ENCODE measurements at places on chromosomes 1 and 21.
A peak's percentile ranks its signal among the peaks of the same experiment; 100 is the strongest.

GRCh38 chr1:226813671-226814591, 56.5 kb upstream of the PSEN2 start:
- no peak for DNase-seq

DNA sequence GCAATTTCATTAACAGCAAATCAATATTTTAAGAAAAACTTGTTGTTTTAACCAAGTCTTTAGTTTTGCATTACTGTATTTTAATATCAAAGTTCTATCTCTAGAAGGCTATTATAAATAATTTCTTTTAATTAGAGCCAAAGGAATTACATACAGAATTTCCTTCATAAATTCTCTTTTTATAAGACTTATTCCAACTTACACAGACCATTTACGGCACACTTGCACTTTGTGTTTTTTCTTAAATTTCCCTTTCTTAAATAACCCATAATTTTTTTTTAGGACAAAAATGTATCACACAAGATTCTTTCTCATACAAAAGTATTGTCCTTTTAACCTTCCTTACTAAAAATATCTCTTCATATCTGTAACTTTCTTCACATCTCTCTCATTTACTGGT, 458.5 kb upstream of the CHRM3 start:
- DNase-seq, result no peak

GRCh38 chr1:66168948-66169671, 364.8 kb upstream of the SGIP1 start:
- DNase-seq, result no peak

GRCh38 chr1:82392946-82393345, 592.2 kb downstream of the ADGRL2 start:
- DNase-seq, result no peak

DNA sequence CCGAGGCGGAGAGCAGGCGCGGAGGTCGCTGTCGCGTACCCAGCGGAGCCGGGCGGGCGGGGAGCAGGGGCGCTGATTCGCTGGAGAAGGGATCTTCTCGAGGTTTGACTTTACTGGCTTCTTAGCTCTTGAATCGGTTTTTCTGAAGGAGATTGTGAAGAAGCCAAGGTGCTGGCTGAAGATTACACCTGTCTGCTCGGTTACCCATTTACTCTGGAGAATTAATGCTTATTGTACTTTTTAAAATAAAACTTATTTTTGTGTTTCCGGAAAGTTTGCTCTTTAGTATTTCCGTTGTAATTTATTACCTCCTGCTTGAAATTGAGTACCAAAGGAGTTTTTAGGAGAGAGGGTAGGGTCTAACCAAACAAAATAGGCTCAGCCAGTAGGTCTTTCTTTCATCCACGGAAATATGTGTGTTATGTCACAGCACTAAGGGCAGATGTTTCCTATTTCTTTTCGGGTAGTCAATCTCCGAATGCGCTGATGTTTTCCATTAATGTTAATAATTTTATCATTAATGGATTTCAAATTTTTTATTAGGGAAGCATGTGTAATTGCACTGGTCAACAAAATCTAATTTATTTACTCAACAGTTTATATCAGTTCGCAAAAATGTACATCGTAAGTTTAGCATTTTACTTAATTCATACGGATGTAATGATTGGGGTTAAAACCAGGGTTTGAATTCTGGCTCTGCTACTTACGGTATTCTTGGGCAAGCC, 510 bp upstream of the GNG5 start:
- DNase-seq, result no peak

- DNase-seq, result no peak
Observed at GRCh38 chr1:2556678-2557481, 709 bp downstream of the TNFRSF14 start.

- peak; percentile 65 for DNase-seq
Observed at GRCh38 chr1:87506147-87506546, 177.5 kb downstream of the LMO4 start.

DNA sequence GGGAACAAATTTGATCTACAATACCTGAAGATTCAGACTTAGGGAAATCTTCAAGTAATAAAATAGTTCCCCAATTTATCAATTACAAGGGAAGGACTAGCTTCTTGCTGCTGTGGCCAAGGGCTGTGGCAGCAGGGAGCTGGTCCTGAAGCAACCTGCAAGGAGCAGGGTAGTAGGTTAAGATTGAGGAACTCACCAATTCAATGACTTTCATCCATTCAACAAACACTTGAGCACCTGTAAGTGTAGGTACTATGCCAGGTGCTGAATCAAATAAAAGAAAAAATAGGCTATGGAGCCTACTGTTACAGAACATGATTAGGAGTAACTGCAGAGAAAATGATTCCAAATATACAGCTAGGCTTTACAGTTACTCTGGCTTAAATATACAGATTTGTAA, 64.2 kb upstream of the RBM34 start:
- DNase-seq, result no peak

- DNase-seq, result peak; percentile 63
Observed at GRCh38 chr1:238485912-238486209, 595.1 kb upstream of the ZP4 start.

GRCh38 chr1:28526886-28527285, 21.0 kb downstream of the RCC1 start:
- peak; percentile 86 for DNase-seq

DNA sequence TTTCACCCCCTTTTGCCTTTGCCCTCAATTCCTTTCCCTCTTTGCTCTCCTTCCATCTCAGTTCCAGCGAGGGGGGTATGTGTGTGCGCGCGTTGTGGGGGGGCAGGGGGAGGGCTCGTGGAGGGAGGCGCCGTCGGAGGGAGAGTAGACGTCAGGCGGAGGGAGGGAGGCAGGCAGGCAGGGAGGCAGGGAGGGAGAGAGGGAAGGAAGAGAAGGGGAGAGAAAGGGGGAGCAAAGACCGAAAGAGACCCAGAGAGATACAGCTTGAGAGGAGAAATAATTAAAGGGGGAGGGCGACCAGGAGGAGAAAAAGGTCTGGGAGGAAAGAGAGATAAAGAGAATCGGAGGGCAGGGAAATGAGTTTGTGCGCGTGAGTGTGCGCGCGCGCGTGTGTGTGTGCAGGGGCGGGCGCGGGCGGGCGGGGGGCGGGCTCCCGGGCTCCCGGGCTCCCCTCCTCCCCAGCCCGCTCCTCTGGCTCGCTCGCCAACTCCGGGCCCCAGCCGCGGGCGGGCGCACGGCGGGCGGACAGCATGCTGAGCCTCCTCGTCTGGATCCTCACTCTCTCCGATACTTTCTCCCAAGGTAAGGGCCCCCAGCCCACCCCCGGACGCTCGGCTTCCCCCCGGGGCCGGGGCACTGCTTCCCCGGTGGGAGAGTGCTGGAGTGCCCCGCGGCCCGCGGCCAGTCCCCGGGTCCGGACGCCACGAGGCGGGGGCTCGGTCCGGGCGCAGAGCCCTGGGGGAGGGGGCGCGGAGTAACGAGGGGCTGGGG, at the start of gene KIRREL1:
TSS of gene KIRREL1 (plus strand) at position 499 of the 771 bp plus-strand sequence. CDS start at position 531, 32 bp downstream.
- no peak for DNase-seq

DNA sequence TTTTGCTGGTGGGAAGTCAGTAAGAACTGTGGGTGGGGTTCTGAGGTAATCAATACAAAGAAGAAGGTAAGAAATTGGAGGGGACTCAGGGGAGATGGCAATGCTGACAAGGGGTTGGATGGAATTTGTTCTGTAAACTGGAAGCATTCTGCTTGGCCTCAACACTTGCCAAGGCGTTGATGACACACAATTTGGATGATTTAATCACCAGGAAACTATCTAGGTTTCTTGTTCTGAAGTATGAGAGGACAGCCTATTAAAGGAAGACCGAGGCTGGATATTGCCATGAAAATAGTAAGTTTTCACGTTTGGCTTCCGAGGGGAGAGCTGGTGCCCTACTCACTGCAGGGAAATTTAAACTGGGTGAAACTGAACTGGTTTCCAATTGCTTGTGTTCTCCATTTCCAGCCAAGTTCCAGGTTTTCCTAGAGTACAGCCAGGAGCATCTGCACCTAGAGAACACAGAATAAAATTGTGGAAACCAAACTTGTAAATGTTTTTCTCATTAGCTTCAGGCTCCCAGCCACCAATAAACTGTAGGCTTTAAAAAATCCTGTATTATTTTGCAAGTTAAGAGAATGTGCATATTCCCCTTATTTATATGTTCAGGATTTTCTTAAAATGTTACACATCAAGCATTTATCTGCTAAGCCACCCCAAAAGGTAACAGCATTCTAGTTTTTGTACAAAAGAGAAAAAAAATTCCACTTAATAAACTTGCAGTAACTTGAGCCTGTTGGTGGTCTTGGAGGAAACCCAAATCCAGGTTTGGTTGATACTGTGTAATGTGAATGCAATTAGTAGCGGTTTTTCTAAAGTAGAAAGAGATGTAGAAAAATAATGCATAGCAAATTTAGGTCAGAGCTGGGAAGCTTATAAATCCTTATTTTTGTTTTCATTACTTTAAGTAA, 53.8 kb downstream of the ROR1 start:
- no peak for DNase-seq

Measured in renal cortical epithelial cell (primary cell).